ENCODE measurements at places on chromosomes 5 and 9. TPM values are rescaled to one million over a fixed set of nuclear protein-coding genes. Genes with fewer than 3 reads are reported as not detected.

BTNL8 gene
- 0.59 TPM for total RNA-seq

NHP2 gene
- 245 TPM for total RNA-seq

RHOBTB3 gene
- total RNA-seq: 77.2 TPM

KIF24 gene
- total RNA-seq: 0.68 TPM

DEPDC1B gene
- 0.42 TPM for total RNA-seq

INSYN2B gene
- total RNA-seq: not detected

CLIC3 gene
- total RNA-seq: not detected

DNA sequence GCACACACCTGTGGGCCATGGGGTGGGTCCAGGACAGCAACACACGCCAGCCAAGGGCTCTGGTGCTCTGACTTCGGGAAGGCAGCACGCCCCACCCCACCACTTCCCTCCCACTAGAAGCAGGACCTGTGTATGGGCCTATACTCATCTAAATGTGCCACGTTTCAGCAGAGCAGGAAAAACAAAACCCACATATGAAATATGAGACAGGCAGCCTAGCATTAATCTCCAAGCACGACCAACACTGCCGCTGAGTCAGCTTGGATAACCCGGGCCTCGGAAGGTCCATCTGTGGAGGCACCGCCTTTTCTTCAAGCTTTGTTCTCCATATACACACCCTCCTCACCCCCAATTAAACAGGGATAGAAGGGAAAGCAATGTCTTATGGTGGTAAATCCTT is 203.1 kb downstream of the ROR2 start:
- no peaks in the 10 kb centered on the region for H3K27me3 ChIP-seq
- DNase-seq: no peak
- no peak overlapping the region for H3K27ac ChIP-seq
- no peaks in the 10 kb centered on the region for H3K4me1 ChIP-seq

- peaks cover 9% of the 10 kb centered on the region for H3K27me3 ChIP-seq
- no peak overlapping the region for H3K4me3 ChIP-seq
- no peak for DNase-seq
Observed at GRCh38 chr5:175746851-175747250, 89.0 kb downstream of the HRH2 start.

DNA sequence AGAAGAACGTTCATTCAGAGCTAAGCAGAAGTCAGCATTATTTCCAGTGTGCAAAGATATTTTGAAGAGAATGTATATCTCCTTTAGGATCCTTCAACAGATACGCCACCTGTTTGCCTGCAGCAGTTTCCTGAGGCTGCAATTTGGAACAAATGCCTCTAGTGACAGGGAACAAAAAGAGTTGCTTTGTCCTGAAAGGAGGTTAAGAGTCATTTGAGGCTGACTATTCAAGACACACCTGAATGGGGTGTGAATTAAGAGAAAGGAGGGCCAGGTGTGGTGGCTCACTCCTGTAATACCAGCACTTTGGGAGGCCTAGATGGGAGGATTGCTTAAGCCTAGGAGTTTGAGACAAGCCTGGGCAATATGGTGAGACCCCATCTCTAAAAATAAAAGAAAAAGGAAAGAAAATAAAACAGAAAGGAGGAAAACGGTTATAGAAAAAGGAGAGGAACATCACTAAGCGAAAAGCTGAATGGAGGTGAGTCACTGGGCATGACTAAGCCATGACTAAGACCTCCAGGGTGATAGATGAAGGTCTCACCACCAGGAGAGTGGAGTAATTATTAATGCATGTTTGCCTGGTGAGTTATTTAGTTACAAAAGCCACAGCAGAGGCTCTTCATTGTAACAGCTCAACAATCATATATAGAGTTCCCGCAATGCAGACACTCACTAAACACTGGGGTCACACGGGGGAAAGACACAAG is 255.2 kb upstream of the TNC start:
- no peaks in the 10 kb centered on the region for H3K27me3 ChIP-seq
- H3K4me3 ChIP-seq: no peak overlapping the region
- H3K36me3 ChIP-seq: no peaks in the 10 kb centered on the region
- DNase-seq: no peak
- no peaks in the 10 kb centered on the region for H3K4me1 ChIP-seq

DNA sequence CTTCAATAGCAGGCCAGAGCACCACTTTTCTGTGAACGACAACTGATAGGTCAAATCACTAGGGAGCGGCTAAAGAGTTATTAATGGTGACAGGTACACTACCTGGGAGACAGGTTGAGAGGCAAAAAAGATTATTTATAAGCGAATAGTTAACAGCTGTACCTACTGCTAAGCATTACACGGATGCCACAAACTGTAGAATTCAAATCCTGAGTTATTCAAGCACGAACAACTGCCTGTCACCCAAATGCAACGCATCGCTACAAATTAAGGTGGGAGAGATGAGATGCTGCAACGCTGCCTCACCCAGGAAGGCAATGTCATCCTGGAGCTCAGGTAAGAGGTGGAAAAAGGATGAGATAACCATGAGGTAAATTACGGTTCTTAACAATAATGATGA is 342.9 kb downstream of the BNC2 start:
- H3K27me3 ChIP-seq: no peaks in the 10 kb centered on the region
- H3K4me1 ChIP-seq: no peaks in the 10 kb centered on the region
- H3K27ac ChIP-seq: no peak overlapping the region

GRCh38 chr9:91061506-91061905 is 259.9 kb downstream of the SYK start:
- H3K36me3 ChIP-seq: no peaks in the 10 kb centered on the region
- DNase-seq: no peak
- H3K27me3 ChIP-seq: no peaks in the 10 kb centered on the region
- peaks cover 42% of the 10 kb centered on the region for H3K4me1 ChIP-seq

GRCh38 chr9:93159601-93160471 is 24.1 kb upstream of the WNK2 start:
- peaks cover 3% of the 10 kb centered on the region for H3K4me1 ChIP-seq
- peak; percentile 81 for DNase-seq
- no peak overlapping the region for H3K4me3 ChIP-seq
- no peaks in the 10 kb centered on the region for H3K27me3 ChIP-seq

DNA sequence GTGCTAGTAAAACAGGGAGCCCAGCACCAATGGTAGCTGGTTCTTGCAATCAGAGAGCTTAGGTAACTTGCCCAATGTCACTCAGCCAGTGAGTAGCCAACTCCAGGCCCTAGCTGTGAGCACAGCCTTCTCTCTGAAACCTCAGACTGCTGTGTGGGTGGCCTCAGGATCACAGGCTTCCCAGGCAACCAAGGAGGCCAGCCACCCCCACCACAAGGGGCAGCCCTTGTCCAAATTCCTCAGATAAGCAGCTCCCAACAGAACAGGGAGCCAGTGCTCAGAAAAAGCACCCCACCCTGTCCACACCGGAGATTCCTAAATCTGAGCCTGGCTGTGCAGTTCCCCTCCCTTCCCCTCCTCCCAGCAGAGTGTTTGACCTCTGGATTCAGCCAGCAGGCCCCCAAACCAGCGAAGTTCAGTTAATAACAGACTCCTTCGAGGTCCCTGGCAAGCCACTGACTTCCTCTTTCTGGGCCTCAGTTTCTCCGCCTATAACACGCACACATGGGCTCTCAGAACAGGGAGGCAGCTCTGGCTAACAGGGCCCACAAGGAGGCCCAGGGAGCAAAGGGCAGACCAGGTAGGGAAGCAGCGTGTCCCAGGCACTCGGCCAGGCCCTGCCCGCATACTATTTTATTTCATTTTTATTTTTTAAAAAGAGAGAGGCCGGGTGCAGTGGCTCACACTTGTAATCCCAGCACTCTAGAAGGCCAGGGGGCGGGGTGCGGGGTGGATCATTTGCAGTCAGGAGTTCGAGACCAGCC is 2.7 kb downstream of the EEIG1 start:
- no peak overlapping the region for H3K4me3 ChIP-seq
- DNase-seq: no peak
- H3K27ac ChIP-seq: no peak overlapping the region
- peaks cover 69% of the 10 kb centered on the region for H3K4me1 ChIP-seq

DNA sequence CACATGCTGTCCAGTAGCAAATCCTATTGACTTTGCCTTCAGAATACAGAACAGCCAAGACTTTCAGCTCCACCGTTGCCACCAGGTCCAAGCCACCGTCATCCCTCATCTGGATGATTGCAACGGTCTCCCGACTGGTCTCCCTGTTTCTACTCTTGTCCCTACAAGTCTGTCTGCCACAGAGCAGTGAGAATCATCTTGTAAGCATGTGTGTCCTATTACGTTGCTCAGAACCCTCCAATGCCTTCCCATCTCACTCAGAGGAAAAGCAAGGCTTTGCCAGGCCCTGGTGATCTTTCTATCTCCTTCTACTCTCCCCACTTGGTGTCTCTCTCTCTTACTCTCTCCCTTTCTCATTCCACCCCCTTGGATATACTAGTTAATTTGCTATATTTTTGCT is 76.7 kb upstream of the GDNF start:
- H3K4me3 ChIP-seq: no peak overlapping the region
- no peaks in the 10 kb centered on the region for H3K36me3 ChIP-seq
- no peak for DNase-seq

DNA sequence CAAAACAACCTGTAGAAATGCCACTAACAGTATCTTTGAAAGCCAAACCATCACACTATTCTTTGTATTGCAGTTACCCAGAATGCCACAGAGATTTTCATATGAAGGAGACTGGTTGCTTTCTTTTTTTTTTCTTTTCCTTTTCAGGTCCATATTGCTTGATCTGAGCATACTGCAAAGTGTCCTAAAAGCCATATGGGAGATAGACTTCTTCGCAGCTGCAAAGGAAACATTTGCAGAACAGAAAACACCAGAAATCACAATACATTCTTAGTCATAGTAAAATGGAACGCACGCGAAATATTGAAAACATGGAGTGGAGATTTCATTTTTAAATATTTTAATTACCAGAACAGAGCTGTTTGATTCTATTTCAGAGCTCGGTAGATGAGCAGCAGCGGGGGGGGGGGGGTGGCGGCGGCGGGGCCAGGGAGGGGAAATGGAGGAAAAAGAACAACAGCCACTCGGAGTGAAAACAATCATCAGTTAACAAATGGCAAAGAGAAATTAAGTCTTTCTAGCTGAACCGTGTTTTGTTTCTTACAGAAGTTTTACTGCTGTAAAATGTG is 284.1 kb downstream of the NFIB start:
- H3K27ac ChIP-seq: peak overlapping the region; percentile 84
- H3K4me1 ChIP-seq: peaks cover 66% of the 10 kb centered on the region
- H3K4me3 ChIP-seq: peak overlapping the region; percentile 46
- no peaks in the 10 kb centered on the region for H3K27me3 ChIP-seq
- DNase-seq: no peak

DNA sequence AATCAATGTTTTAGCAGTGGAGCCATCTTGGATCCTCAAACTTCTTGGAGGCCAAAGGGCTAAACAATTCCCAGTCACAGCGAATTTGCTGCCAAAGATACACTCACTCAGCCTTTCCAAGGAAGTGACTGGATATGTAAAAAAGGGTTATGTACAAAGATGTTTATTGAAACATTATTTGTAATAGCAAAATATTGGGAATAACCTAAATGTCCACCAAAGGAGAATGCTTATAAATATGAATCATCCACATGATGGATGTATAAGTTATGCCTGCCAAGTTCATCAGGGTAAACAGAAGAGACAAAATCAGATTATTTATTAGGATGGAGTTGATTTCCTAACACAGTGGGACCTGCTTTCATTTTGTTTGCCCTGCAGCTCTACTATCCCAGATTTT is 145.2 kb upstream of the ABCA1 start:
- H3K4me3 ChIP-seq: no peak overlapping the region
- no peaks in the 10 kb centered on the region for H3K4me1 ChIP-seq
- H3K27me3 ChIP-seq: no peaks in the 10 kb centered on the region
- H3K27ac ChIP-seq: no peak overlapping the region
- no peaks in the 10 kb centered on the region for H3K36me3 ChIP-seq
- DNase-seq: no peak

DNA sequence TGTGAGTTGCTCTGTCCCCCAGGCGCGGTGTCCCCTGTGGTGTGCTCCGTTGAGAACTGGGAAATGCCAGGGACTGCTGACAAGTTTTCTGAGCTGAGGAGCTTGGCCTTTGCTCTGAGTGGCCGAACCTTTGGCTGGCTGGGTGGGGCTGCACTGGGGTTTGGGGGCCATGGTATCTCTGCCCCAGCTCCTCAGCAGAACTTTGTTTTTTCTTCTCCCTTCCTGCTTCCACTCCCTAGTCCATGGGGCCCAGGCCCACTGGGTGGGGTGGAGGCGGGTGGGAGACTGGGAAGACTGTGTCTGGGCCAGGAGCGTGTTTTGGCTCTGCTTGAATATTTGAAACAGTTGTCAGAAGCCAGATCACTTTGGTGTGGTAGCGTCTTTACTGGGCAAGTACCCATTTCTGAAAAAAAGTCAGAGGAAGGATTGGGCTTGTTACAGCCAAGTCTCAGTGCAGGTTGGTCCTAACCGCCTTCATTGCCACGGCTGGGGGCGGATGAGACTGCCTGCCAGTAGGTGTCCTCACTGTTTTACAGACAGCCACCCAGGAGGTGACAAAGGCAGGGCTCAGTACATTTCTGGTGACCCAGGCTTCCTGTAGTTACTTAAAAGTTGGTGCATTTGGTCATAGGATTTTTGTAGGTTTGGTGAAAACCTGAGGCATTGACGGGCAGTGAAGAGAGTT is 92.7 kb downstream of the DAB2IP start:
- no peaks in the 10 kb centered on the region for H3K36me3 ChIP-seq
- peaks cover 84% of the 10 kb centered on the region for H3K4me1 ChIP-seq
- H3K27ac ChIP-seq: peak overlapping the region; percentile 91
- H3K27me3 ChIP-seq: no peaks in the 10 kb centered on the region
- peak overlapping the region; percentile 54 for H3K4me3 ChIP-seq
- peak; percentile 79 for DNase-seq

DNA sequence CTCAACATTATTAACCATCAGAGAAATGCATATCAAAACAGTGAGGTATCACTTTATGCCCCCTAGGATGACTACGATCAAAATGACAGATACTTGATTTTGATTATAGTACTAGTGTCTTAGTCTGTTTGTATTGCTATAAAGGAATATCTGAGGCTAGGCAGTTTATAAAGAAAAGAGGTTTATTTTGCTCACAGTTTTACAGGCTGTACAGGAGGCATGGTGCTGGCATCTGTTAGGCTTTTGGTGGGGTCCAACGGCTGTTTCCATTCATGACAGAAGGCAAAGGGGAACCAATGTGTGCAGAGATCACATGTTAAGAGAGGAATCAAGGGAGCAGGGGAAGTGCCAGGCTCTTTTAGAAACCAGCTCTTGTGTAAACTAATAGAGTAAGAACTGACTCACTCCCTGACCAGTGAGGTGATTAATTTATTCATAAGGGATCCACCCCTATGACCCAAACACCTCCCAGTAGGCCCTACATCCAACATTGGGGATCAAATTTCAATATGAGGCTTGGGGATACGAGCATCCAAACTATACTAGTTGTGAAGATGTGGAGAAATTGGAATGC is 16.0 kb upstream of the AFF4 start:
- no peak overlapping the region for H3K27ac ChIP-seq
- H3K27me3 ChIP-seq: no peaks in the 10 kb centered on the region
- no peaks in the 10 kb centered on the region for H3K4me1 ChIP-seq

- no peak for DNase-seq
- H3K36me3 ChIP-seq: no peaks in the 10 kb centered on the region
- H3K4me3 ChIP-seq: no peak overlapping the region
Observed at GRCh38 chr9:129673602-129674001, 8.2 kb downstream of the PRRX2 start.

GRCh38 chr9:35069020-35069419 is 3.4 kb downstream of the VCP start:
- no peak overlapping the region for H3K4me3 ChIP-seq
- H3K4me1 ChIP-seq: peaks cover 29% of the 10 kb centered on the region
- H3K27ac ChIP-seq: peak overlapping the region; percentile 97
- peaks cover 43% of the 10 kb centered on the region for H3K36me3 ChIP-seq
- no peaks in the 10 kb centered on the region for H3K27me3 ChIP-seq

- no peak overlapping the region for H3K4me3 ChIP-seq
- no peak for DNase-seq
- no peaks in the 10 kb centered on the region for H3K36me3 ChIP-seq
- peaks cover 24% of the 10 kb centered on the region for H3K4me1 ChIP-seq
- H3K27me3 ChIP-seq: peaks cover 6% of the 10 kb centered on the region
- H3K27ac ChIP-seq: peak overlapping the region; percentile 77
Observed at GRCh38 chr9:133423216-133423615, 1.0 kb downstream of the ADAMTS13 start.
